ENCODE measurements at places on chromosomes 5 and 9. TPM values are rescaled to one million over a fixed set of nuclear protein-coding genes. Genes with fewer than 3 reads are reported as not detected.

DNA sequence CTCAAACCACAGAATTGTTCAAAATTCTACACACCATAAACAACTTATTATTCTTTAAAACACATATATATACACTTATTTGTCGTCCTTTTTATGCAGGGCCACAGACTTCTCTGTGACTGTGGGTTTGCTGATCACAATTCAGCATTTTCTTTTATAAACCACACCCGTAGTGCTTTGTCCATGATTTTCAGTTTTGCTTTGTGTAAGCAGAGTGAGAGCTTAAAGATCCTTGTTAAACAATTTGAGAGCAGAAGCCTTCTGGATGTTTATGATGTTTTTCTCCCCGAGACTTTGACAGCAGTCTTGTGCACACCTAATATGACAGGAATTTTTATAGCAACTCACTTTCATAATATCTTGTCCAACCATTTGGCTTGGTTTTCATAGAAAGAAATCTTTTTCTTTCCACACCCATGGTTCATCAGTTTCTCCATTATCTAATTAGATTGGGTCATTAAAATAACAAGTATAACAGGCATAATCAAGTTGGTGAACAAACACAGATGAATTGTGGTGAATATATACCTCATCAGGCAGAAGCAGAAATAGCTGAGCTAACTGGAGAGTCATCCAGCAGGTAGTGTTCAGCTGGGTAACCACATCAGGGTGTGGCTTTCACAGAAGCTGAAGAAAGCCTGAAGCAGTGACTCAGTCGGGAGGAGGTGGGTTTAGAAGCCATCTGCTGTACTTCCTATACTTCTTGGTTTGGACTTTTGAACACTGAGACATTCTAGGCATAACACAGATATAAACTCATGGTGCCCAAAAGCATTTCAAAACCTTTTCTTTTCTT lies 232.8 kb downstream of the DOCK8 start:
- H3K27ac ChIP-seq = no peak overlapping the region
- no peak overlapping the region for H3K4me3 ChIP-seq
- H3K27me3 ChIP-seq = no peaks in the 10 kb centered on the region
- H3K4me1 ChIP-seq = no peaks in the 10 kb centered on the region

DNA sequence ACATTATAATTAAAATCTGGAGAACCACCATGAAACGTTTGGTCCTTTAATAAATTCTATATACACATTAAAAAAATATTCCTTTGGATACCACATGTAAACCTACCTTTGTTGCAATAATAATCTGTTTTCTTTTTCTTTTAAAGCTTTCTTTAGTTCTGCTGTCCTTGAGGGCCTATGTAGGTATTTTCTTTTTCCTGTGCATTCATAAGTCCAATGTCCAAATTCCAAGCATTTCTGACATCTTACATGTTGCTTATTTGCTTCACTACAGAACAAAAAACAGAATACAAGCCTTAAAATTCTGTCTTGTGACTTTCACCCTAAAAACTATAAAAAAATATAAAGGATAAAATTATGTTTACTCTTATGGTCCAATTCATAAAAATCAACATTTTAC lies 19.7 kb downstream of the ZCCHC10 start:
- H3K27me3 ChIP-seq = no peaks in the 10 kb centered on the region
- no peaks in the 10 kb centered on the region for H3K4me1 ChIP-seq
- H3K36me3 ChIP-seq = no peaks in the 10 kb centered on the region
- peak; percentile 24 for DNase-seq
- H3K27ac ChIP-seq = no peak overlapping the region
- H3K4me3 ChIP-seq = no peak overlapping the region

DNA sequence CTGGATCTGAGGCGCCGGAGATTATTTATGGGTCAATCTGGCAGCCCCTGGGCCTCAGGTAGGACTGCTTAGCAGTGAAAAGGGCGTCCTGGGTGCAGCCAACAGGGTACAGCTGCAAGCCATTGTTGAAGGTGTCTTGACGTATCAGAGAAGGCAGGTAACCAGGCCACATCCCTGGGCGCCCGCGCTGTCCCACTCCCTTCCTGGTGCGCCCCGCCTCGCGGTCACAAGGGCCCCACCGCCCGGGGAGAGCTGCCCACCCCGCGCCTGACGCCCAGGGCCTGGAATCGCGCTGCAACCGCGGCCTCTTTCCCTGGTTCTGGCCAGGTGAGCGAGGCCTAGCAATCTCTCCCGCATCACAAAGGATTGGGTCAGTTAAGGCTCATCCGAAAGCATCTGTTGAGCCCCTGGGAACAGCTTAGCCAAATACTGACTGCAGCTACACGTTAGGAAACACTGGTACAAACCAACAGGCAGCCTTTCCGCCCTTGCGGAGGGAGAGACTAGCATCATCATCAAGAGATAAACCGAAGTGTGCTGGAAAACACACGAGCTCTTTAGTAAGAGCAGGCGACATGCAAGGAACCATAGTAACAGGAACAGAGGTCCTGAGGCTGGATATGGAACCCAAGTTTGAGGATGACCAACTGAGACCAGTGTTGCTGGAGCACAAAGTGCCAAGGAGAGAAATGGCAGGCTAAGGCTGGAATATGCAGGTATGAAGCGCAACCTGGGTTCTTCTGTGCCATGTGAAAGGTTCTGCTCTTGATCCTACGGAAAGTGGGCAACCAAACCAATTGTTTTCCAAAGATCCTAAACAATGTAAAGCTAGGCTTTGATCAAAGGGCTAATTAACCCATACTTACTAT lies 3.6 kb downstream of the RPS23 start:
- H3K36me3 ChIP-seq = peaks cover 13% of the 10 kb centered on the region
- H3K27ac ChIP-seq = no peak overlapping the region
- peak; percentile 7 for DNase-seq
- H3K4me3 ChIP-seq = no peak overlapping the region
- no peaks in the 10 kb centered on the region for H3K4me1 ChIP-seq

- no peaks in the 10 kb centered on the region for H3K27me3 ChIP-seq
- peaks cover 55% of the 10 kb centered on the region for H3K4me1 ChIP-seq
- DNase-seq = no peak
- H3K27ac ChIP-seq = no peak overlapping the region
- H3K4me3 ChIP-seq = no peak overlapping the region
- peaks cover 3% of the 10 kb centered on the region for H3K36me3 ChIP-seq
These were observed 2.7 kb downstream of the NDST1 start for GRCh38 chr5:150510460-150511263.

GRCh38 chr9:78663369-78663768 lies 366.4 kb downstream of the PSAT1 start:
- H3K27me3 ChIP-seq = no peaks in the 10 kb centered on the region
- DNase-seq = no peak
- H3K36me3 ChIP-seq = no peaks in the 10 kb centered on the region
- no peak overlapping the region for H3K27ac ChIP-seq

- no peaks in the 10 kb centered on the region for H3K27me3 ChIP-seq
- no peaks in the 10 kb centered on the region for H3K36me3 ChIP-seq
- no peak overlapping the region for H3K4me3 ChIP-seq
- H3K4me1 ChIP-seq = no peaks in the 10 kb centered on the region
- no peak overlapping the region for H3K27ac ChIP-seq
- DNase-seq = peak; percentile 45
These were observed 21.0 kb downstream of the NIPBL start for GRCh38 chr5:36897616-36898015.

- H3K36me3 ChIP-seq = peaks cover 3% of the 10 kb centered on the region
- no peak for DNase-seq
- H3K27ac ChIP-seq = no peak overlapping the region
- H3K4me3 ChIP-seq = no peak overlapping the region
- no peaks in the 10 kb centered on the region for H3K4me1 ChIP-seq
These were observed 70.0 kb downstream of the MTREX start for GRCh38 chr5:55377810-55378209.

GRCh38 chr9:91162311-91162710 lies 199.4 kb downstream of the AUH start:
- H3K27ac ChIP-seq = peak overlapping the region; percentile 92
- H3K4me1 ChIP-seq = peaks cover 40% of the 10 kb centered on the region
- peak; percentile 76 for DNase-seq
- H3K27me3 ChIP-seq = no peaks in the 10 kb centered on the region
- H3K4me3 ChIP-seq = no peak overlapping the region

GRCh38 chr5:2182020-2182419 lies 299.3 kb upstream of the IRX4 start:
- no peak for DNase-seq
- no peaks in the 10 kb centered on the region for H3K4me1 ChIP-seq
- H3K4me3 ChIP-seq = no peak overlapping the region
- no peak overlapping the region for H3K27ac ChIP-seq

DNA sequence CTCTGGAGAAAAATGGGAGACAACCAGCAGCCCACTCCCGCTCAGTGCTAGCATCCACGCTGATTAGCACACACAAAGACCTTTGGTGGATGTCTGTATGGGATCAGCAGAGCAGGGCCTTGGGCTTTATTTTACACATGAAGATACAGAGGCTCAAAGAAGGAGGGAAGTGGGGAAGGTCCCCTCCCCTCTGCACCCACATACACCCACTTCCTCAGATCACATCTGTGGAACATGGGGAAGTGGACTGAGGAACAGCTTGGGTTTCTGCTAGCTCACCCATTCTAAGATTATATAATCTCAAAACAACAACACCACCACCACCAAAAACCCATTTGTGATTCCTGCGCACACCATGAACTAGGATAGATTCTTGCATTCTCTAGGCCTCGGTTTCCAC lies 14.0 kb downstream of the GGTA1 start:
- no peak overlapping the region for H3K27ac ChIP-seq
- peaks cover 2% of the 10 kb centered on the region for H3K27me3 ChIP-seq
- H3K36me3 ChIP-seq = no peaks in the 10 kb centered on the region
- no peaks in the 10 kb centered on the region for H3K4me1 ChIP-seq
- no peak for DNase-seq
- no peak overlapping the region for H3K4me3 ChIP-seq

- H3K27me3 ChIP-seq = no peaks in the 10 kb centered on the region
- no peaks in the 10 kb centered on the region for H3K4me1 ChIP-seq
- H3K4me3 ChIP-seq = no peak overlapping the region
- no peaks in the 10 kb centered on the region for H3K36me3 ChIP-seq
- no peak overlapping the region for H3K27ac ChIP-seq
These were observed 72.8 kb upstream of the EFNA5 start for GRCh38 chr5:107743373-107744000.

- peak; percentile 53 for DNase-seq
- no peak overlapping the region for H3K4me3 ChIP-seq
- H3K36me3 ChIP-seq = no peaks in the 10 kb centered on the region
These were observed 199.3 kb upstream of the ADAMTSL1 start for GRCh38 chr9:18274693-18275092.

- no peaks in the 10 kb centered on the region for H3K27me3 ChIP-seq
- DNase-seq = no peak
- H3K4me3 ChIP-seq = no peak overlapping the region
- H3K27ac ChIP-seq = no peak overlapping the region
These were observed 67.1 kb downstream of the DAPK1 start for GRCh38 chr9:87564791-87565241.

GRCh38 chr5:45793638-45794532 lies 97.7 kb upstream of the HCN1 start:
- no peaks in the 10 kb centered on the region for H3K4me1 ChIP-seq
- H3K27ac ChIP-seq = no peak overlapping the region
- DNase-seq = no peak
- H3K27me3 ChIP-seq = no peaks in the 10 kb centered on the region
- no peaks in the 10 kb centered on the region for H3K36me3 ChIP-seq
- no peak overlapping the region for H3K4me3 ChIP-seq

GRCh38 chr9:38372762-38373619 lies 19.5 kb upstream of the ALDH1B1 start:
- H3K4me3 ChIP-seq = no peak overlapping the region
- no peak for DNase-seq
- H3K4me1 ChIP-seq = no peaks in the 10 kb centered on the region
- no peaks in the 10 kb centered on the region for H3K36me3 ChIP-seq
- no peak overlapping the region for H3K27ac ChIP-seq
- H3K27me3 ChIP-seq = peaks cover 19% of the 10 kb centered on the region

- H3K27me3 ChIP-seq = no peaks in the 10 kb centered on the region
- no peak overlapping the region for H3K4me3 ChIP-seq
- peaks cover 3% of the 10 kb centered on the region for H3K36me3 ChIP-seq
- H3K27ac ChIP-seq = no peak overlapping the region
- no peaks in the 10 kb centered on the region for H3K4me1 ChIP-seq
These were observed 45.7 kb downstream of the TEX10 start for GRCh38 chr9:100307080-100307479.

GRCh38 chr9:105419816-105420597 lies 27.8 kb upstream of the FSD1L start:
- no peaks in the 10 kb centered on the region for H3K4me1 ChIP-seq
- H3K4me3 ChIP-seq = no peak overlapping the region
- H3K27me3 ChIP-seq = no peaks in the 10 kb centered on the region
- no peak for DNase-seq
- no peaks in the 10 kb centered on the region for H3K36me3 ChIP-seq
- no peak overlapping the region for H3K27ac ChIP-seq

DNA sequence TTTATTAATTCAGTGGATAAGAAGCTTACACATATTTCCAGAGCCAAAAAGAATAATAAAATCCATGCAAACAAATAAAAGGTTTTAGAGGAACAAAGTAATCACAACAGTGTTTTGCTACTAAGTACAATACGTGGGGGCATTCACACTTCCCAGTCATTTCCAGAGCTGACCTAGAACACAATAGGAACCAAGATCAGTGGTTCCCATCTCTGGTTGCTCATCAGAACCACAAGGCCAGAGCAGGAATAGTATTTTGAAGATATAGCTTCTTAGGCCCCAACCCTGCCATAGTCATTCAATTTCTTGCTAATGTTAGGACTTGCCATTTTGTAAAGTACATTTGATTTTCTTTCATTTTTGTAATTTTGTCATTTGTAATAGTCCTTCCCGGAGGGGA lies 215.4 kb downstream of the NR3C1 start:
- no peak overlapping the region for H3K27ac ChIP-seq
- H3K4me1 ChIP-seq = no peaks in the 10 kb centered on the region
- no peak overlapping the region for H3K4me3 ChIP-seq
- H3K36me3 ChIP-seq = no peaks in the 10 kb centered on the region
- no peaks in the 10 kb centered on the region for H3K27me3 ChIP-seq
- DNase-seq = no peak

- H3K4me1 ChIP-seq = no peaks in the 10 kb centered on the region
- no peak for DNase-seq
- H3K27me3 ChIP-seq = no peaks in the 10 kb centered on the region
- H3K36me3 ChIP-seq = peaks cover 15% of the 10 kb centered on the region
These were observed 93.2 kb downstream of the ZNF354C start for GRCh38 chr5:179153341-179153901.

DNA sequence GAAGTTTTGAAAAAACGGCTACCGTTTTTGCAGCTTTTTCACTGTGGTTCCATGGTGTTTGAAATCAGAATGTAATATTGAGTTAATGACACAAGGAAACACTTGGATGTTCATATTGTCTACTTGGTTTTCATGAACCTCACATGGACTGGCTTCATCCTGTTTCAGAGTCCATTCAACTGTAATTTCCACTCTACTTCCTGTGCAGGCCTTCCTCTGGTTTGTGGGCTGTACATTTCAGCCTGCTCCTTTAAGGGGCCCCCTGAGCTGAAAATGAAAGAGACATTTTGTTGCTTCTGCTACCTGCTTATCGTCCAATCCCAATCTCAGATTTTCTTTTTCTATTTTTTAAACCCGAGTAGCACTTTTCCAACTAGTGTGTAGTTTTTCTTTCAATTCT lies 41.8 kb upstream of the CDKN2B start:
- H3K36me3 ChIP-seq = no peaks in the 10 kb centered on the region
- H3K4me3 ChIP-seq = no peak overlapping the region
- H3K27me3 ChIP-seq = no peaks in the 10 kb centered on the region

SPINK6 gene
- not detected for total RNA-seq

PRDM9 gene
- total RNA-seq = not detected

DNM1 gene
- total RNA-seq = 30.4 TPM

TMEM141 gene
- total RNA-seq = 56.5 TPM

TMC1 gene
- not detected for total RNA-seq

VCAN gene
- total RNA-seq = 190 TPM

DRD1 gene
- total RNA-seq = 2.6 TPM

CD72 gene
- 1.0 TPM for total RNA-seq

CENPK gene
- total RNA-seq = 4.9 TPM

Measured in fibroblast of lung (primary cell).